Lower leg skin (tissue), 4 donors: ENCODE measurements at places on chromosomes 12 and 14. TPM values are rescaled to one million over a fixed set of nuclear protein-coding genes. Genes with fewer than 3 reads are reported as not detected.

The CLEC1B gene
- total RNA-seq: not detected

The METAP2 gene
- 87.1 TPM for total RNA-seq

The MYG1 gene
- total RNA-seq: 39.2 TPM

The CLEC9A gene
- total RNA-seq: not detected

The PLA2G1B gene
- not detected for total RNA-seq

The TAS2R10 gene
- not detected for total RNA-seq

The OVCH1 gene
- total RNA-seq: not detected

The ADAM21 gene
- total RNA-seq: not detected

The MLEC gene
- total RNA-seq: 37.9 TPM
